Brain (organoid and tissue), 16 donors: ENCODE measurements at places on chromosomes 6 and 20. TPM values are rescaled to one million over a fixed set of nuclear protein-coding genes. Genes with fewer than 3 reads are reported as not detected.

Gene CST2
- not detected for polyA plus RNA-seq

Gene FNDC1
- polyA plus RNA-seq = 0.83 TPM

GRCh38 chr6:99589290-99589672 lies 17.4 kb upstream of the PRDM13 start:
- no peak for DNase-seq

DNA sequence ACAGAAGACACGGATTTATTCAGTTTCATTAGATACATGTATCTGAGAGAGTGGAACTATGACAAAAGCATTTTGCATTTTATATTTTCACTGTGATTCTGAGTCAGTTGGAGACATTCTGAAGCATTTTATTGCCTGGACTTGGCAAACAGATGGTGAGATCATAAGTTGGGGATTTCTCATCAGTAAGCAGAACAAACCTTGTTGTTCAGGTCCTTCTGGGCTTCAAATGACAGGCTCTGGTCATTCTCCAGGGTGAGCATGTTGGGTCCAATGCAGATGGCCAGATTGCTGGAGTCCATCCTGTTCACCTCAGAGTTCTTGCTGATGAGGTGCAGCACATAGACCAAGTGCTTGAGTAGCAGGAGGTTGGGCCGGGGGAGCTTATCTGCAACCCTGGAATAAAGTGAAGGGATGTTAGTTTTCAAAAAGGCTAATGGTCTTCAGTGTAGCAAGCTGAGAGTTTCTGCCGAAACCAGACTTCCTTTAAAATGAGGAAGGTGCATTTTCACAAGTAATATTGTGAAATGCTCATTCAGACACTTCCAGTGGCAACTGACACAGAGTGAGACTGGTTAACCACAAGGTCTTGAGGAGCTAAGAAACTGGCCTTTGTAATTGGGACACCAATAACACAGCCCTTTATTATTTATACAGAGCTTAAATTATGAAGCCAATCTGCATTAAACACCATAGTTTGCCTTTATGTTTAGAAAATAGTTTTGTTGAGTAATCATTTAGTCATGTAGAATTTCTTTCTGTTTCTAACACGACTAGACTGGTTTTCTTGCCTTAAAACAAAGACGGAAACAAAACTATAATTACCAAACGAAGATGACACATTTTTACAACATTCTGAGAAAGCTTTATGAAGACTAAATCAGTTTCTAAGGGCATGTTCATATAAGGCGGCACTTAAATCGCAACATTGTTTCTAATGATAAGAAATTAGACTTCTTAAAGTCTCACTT lies 5.6 kb downstream of the TAGAP start:
- DNase-seq = peak; percentile 46

- no peak for DNase-seq
These were observed 3.0 kb upstream of the ABCF1 start for GRCh38 chr6:30568245-30568644.

DNA sequence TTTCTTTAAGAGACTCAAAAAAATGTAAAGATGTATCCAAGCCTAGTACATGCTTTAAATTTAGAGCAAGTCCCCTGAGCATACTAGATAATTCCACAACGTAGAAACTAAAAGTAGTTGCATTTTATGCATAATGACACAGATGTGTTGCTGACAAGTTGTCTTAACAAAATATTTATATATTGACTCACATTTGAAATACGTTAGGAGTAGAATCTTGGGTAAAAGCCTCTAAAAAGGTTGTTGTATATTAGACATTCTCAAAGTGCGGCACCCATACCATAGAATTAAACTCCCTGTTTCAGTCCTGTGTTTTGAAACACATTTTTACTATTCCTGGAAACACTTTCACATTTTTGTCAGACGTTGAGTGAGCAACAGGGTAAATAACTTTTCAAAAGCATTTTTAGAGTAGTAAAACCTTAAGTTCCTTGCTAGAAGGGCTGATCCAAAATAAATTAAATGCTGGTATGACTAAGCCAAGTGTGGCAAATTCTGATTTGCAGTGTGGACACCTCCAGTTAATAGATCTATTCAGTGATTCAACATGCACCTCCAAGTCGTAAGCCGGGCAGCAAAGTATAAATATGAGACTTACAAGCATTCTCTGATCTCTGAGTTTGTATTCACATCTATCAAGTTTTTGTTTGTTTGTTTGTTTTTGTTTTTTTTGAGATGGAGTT lies 97.5 kb downstream of the GMDS start:
- no peak for DNase-seq

- no peak for DNase-seq
These were observed 7.3 kb upstream of the SIRPG start for GRCh38 chr20:1664911-1665310.

DNA sequence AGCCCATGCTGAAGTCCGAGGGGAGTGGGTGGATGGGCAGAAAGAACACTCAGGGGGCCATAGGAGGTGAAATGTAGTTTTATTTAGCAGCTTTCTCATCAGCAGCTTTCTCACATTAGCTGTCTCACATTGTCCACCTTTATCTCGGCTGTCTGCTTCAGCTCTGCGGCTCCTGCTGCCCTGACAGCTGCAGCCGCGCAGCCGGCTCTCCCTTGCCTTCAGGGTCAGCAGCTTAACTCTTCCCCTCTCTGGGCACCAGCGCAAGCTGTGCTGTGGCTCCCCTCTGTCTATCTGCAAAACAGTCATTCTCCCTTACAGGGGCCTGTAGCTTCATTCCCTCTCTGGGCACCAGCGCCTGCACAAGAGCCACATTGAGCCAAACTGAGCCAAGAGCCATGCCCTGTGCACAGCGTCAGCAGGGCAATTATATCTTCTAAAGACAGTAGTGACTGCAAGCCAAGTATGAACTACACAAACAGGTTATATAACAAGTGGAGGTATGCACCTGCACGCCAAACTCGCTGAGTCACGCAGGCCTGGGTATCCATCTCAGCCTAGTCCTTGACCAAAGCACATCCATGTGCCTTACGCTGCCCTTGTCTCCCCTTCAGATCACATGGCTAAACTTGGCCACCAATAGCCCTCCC lies 198.8 kb downstream of the EYA2 start:
- peak; percentile 21 for DNase-seq

- DNase-seq = peak; percentile 36
These were observed 55.2 kb downstream of the PSMB1 start for GRCh38 chr6:170497841-170498301.
